Activated CD4-positive, alpha-beta T cell treated with anti-CD3 and anti-CD28 coated beads for 24 hours (primary cell): ENCODE measurements at places on chromosomes 5 and 9.
A peak's percentile ranks its signal among the peaks of the same experiment; 100 is the strongest.

DNA sequence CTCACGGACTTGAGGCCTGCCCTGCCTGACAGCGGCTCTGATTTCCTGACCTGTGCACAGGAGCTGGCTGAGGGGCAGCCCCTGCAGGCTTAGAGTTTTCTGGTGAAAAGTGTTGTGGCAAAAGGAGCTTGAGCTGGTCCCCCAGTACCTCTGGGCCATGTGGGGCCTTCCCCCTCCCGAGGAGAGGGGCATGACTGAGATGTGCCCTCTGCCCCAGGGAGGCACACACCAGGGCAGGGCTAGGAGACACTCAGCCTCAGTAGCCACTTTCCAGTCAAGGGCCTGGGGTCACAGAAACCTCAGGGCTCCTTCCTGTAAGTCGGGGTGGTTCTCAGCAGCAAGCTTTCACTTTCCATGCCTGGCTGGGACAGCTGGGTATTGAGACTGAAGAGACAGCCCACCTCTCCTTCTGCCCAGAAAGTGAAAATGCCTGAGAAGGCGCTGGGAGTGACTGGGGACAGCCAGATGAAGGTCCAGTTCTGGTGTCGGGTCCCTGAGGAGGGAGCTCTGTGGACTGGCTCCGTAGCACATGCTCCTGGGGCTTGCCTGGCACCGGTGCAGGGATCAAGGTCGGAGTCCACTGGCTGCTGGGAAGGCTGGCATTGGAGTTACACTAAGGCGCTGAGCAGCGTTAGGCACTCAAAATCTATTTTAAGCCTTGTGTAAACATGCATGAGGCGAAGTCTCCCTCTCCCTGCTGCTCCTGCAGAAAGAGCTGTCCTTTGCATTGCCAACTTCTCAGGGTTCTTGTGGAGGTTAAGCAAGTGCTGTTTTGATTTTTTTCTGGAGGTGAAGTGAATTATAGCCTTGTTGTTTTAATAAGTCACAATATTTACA lies 394.9 kb downstream of the GADD45G start:
- peak; percentile 37 for DNase-seq

GRCh38 chr5:10149911-10150310 lies 99.8 kb downstream of the ATPSCKMT start:
- DNase-seq, result no peak

- no peak for DNase-seq
Measured at GRCh38 chr5:140609126-140609525, 23.8 kb downstream of the CD14 start.

GRCh38 chr9:13915131-13915530 lies 398.8 kb downstream of the NFIB start:
- no peak for DNase-seq

- DNase-seq, result no peak
Measured at GRCh38 chr9:113948891-113949570, 72.9 kb downstream of the ZNF618 start.

GRCh38 chr9:98002808-98003207 lies 19.7 kb downstream of the ANP32B start:
- DNase-seq, result no peak

- DNase-seq, result no peak
Measured at GRCh38 chr9:132494857-132495256, 84.8 kb downstream of the CFAP77 start.

DNA sequence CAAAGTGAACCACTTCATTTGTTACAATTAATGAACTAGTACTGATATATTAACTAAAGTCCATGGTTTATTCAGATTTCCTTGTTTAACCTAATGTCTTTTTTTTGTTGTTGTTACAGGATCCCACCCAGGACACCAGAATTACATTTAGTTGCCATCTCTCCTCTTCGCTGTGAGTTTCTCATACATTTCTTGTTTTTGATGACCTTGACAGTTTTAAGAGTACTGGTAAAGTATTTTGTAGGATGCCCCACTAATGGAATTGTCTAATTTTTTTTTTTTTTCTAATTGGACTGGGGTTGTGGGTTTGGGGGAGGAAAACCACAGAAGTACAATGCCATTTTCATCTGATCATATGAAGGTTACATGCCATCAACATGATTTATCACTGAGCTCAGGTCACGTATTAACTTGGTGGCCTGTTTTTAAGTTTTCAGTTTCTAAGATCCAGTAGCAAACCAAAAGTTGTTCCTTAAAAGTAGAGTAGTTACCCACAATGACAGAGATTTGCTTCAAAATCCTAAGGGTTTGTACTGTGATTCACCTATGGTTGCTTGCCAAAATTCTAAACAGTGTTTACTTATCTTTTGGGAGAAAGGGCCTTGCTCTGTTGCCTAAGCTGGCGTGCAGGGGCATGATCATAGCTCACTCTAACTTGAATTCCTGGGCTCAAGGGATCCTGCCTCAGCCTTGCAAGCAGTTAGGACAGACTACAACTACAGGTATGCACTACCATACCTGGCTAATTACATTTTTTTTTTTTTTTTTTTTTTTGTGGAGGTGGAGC lies 4.5 kb upstream of the OTULIN start:
- DNase-seq, result no peak

DNA sequence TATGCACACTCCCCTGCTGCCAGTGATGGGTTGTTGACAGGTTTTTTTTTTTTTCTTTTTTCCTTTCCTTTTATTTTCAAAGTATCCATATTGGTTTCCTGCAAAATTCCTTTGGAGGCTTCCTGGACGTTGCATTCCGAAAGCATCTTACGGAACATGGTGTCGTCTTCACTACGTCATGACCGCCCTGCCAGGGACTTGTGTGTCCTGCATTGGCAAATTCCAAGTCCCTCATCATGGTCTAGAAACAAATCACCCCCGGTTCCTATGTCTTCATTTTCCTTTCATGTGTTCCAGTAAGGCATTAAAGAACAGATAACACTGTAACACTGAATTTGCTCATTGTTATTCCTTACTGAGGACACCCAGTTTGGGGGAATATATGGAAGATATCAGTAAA lies 35.0 kb upstream of the ADAMTSL1 start:
- DNase-seq, result no peak

DNA sequence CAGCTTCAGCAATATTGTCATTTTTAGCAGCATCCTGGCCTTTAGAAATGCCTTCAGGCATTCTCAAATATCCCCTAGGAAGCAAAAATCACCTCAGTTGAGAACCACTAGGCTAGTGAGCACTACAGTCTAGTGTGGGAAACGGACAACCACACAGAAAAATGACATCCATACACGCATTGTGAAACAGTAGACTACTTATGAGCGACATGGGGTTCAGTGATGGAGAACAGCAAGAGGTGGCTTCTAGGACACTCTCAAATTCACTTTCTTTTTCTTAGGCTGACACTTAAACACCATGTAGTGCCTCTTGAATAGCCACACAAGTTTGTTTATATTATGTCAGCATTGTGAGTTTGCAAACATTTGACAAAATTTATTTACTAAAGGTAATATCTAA lies 203.0 kb downstream of the KDM4C start:
- no peak for DNase-seq

- peak; percentile 46 for DNase-seq
Measured at GRCh38 chr5:60972231-60972630, 27.2 kb downstream of the NDUFAF2 start.

- DNase-seq, result no peak
Measured at GRCh38 chr5:172443441-172444109, 10.8 kb downstream of the SH3PXD2B start.

GRCh38 chr9:105414947-105415661 lies 32.7 kb upstream of the FSD1L start:
- DNase-seq, result peak; percentile 39

DNA sequence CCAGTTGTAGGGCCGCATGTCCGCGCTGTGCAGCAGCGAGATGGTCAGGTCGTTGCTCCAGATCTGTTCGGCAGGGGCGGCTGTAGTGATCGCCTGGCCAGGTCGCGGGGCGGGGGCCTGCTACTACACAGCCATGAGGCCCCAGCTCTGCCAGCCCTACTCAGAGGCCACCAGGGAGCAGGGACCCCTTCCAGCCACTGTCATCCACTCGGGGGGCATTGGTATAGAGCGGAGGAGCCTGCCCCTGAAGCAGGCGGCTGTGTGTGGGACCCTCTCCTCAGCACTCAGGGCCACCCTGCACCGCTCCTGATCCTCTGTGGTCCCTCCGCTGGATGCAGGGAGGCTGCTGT lies 1.7 kb downstream of the FBXW5 start:
- DNase-seq, result no peak

- no peak for DNase-seq
Measured at GRCh38 chr5:78824831-78825281, 160.3 kb downstream of the ARSB start.

DNA sequence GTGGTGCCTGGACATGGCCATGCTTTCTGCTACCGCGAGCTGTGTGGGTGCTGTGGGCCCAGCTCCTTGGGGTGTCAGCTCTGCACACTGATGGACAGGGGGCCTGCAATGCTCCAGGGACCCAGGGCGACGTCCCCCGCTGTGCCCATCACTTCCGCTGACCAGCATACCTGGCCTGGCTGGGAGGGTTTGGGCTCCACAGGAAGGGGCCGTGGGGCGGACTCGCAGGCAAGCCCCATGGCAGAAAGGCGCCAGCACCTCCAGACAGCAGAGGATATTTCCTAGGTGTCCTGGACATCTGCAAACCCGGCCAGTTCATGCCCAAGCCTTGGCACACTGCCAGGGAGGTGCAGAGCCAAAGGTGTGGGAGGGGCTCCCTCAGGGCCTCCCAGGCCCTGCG lies 295.8 kb upstream of the IRX4 start:
- DNase-seq, result no peak

DNA sequence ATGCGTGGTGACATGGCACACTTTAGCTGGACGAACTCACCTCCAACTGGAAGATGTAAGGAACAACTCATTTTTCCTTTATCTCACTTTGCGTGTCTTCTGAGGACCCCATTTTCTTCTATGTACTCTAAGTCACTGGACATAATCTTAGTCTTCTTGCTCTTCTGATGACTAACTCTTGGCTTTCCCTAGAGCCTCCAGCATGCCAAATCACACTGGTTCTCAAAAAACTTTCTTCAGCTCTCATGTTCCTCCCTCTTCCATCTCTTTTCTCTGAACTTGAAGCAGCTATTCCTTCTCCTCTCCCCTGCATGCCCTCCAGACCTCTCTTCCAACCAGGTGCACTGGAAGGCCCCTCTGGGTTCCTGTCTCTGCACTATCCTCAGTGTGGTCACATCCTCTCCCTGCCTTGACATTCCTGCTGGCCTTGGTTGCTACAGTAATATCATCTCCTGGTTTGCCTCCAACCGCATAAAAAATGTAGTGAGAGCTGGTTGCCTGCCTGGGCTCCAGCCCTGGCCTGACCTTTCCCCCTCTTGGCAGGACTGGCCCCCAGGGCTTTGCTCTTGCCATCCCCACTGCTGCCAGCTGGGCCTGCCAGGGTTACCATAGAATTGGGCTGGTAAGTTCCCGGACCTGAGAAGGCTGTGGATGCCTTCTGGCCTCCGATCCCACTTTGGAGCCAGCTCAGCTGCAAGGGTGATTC lies 44.8 kb upstream of the BNC2 start:
- no peak for DNase-seq

DNA sequence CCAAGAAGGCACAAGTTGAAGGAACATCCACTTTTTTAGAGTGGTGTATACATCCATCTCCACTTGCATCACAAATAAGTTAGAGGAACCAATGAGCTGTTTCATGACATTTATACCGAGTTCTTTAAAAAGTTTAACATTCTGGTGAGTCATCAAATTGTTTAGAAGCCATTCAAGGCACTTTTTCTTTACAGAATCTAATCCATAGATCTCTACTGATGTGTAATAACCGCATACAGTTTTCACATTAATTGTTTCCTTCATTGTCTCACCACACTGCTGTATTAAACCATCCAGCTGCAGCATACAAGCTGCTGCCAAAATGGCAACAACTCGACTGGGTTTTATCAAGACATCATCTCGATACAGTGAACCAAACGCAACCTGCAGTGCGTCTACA lies 744 bp downstream of the GMCL2 start:
- no peak for DNase-seq

- DNase-seq, result no peak
Measured at GRCh38 chr5:158152136-158152535, 293.2 kb upstream of the CLINT1 start.

GRCh38 chr5:66377747-66378146 lies 218.4 kb upstream of the MAST4 start:
- no peak for DNase-seq

DNA sequence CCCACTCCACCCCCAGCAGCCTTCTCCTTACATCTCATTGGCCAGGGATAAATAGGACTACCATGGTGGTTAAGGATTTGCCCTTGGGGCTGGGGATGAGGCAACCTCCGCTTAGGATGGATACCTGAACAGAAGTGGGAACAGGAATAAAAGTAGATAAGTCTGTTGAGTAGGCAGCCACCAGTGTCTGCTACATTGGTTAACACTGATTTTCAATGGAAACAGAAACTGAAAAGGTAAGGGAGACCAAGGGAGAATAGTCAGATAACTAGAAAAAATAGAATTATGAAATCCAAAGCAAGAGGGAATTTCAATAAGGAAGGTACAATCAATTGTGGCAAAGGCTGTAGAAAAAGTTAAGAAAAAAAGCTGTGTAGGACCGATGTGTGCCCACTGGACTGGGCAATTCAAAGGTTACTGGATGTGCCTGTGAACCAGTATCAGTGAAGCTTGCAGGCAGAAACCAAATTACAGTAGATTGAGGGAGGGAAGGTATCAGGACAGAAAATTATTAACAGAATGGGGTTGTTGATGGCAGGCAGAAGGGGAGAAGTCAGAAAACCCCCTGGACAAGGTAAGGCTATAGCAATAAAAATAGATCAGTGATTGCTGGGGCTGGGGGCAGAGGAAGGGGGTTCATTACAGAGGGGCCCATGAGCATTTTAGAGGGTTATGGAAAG lies 48.7 kb downstream of the DNAJC21 start:
- DNase-seq, result no peak

DNA sequence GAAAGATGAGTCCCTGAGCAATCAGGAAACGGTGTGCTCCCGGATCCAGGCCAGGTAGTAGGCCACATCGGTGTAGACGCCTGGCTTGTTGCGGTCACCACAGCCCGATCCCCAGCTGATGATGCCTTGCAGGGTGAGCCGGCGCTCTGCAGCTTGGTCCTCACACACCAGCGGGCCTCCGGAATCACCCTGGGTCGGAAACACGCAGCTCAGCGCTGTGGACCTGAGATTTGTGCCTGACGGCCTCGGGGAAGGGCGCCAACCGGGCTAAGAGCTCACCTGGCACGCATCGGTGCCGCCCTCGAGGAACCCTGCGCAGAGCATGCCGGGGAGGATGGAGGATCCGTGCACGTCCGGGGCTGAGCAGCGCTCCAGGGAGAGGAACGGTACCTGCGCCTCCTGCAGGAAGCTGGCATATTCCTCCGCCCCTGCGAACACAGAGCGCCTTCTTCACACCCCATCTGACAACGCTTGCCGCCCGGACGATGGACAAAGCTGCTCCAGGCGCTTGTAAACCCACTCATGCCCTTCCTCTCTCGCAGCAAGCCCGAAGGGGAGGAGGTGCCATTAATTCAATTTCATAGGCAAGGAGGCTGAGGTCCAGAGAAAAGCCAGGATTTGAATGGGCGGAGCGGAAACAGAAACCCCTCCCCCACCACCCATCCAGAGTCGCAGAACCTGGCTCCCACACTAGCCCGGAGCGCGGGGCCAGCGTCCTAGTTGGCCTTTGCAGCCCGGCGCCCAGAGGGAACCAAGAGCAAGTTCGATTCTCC lies 2.0 kb upstream of the PFN3 start:
- DNase-seq, result peak; percentile 65

- no peak for DNase-seq
Measured at GRCh38 chr9:70586476-70586875, 172.0 kb upstream of the KLF9 start.

- no peak for DNase-seq
Measured at GRCh38 chr5:16944816-16945562, 8.9 kb upstream of the MYO10 start.

- no peak for DNase-seq
Measured at GRCh38 chr9:120402741-120403542, 177.0 kb downstream of the CDK5RAP2 start.
